A549 treated with DMSO at 1 μM for 4 hours (cell line): ENCODE measurements at places on chromosomes 13 and 19. TPM values are rescaled to one million over a fixed set of nuclear protein-coding genes. Genes with fewer than 3 reads are reported as not detected.

Gene ZNF723
- total RNA-seq, result not detected in 5 replicates

Gene AZU1
- 0.14 to 0.34 TPM (median 0.22 TPM) in 4 of 5 replicates, not detected in the other for total RNA-seq

Gene P2RY11
- 7.0 to 12.1 TPM (median 7.4 TPM) in 5 replicates for total RNA-seq

Gene OR4F17
- not detected in 5 replicates for total RNA-seq

Gene SNRPA
- total RNA-seq, result 140 to 190 TPM (median 160 TPM) in 5 replicates

Gene ZNF471
- 0.03 to 0.08 TPM (median 0.05 TPM) in 4 of 5 replicates, not detected in the other for total RNA-seq

Gene R3HDM4
- 27.2 to 42.8 TPM (median 35.9 TPM) in 5 replicates for total RNA-seq

Gene CACNG7
- total RNA-seq, result 7.6 to 11.6 TPM (median 9.0 TPM) in 5 replicates

Gene PTGIR
- total RNA-seq, result 0.05 to 0.10 TPM (median 0.08 TPM) in 3 of 5 replicates, not detected in the others

Gene ZNF793
- total RNA-seq, result 0.03 TPM in 1 of 5 replicates, not detected in the others

Gene NCAN
- 0.03 to 0.20 TPM (median 0.09 TPM) in 4 of 5 replicates, not detected in the other for total RNA-seq

Gene RBM26
- 21.5 to 28.3 TPM (median 26.8 TPM) in 5 replicates for total RNA-seq

Gene ATXN8OS
- not detected in 5 replicates for total RNA-seq

Gene CBLC
- total RNA-seq, result not detected in 5 replicates

Gene CD79A
- total RNA-seq, result 1.1 to 1.2 TPM (median 1.1 TPM) in 5 replicates

Gene APOC1
- total RNA-seq, result 109 to 128 TPM (median 117 TPM) in 5 replicates

Gene ACOD1
- total RNA-seq, result not detected in 5 replicates

Gene NOTCH3
- 7.9 to 10.2 TPM (median 9.9 TPM) in 5 replicates for total RNA-seq

Gene CERS1
- total RNA-seq, result 3.9 to 6.3 TPM (median 5.1 TPM) in 5 replicates

Gene CLC
- not detected in 5 replicates for total RNA-seq

Gene ZNF414
- 14.1 to 21.3 TPM (median 18.4 TPM) in 5 replicates for total RNA-seq

Gene ZNF729
- total RNA-seq, result not detected in 5 replicates

Gene GZMM
- 0.23 to 0.31 TPM (median 0.26 TPM) in 5 replicates for total RNA-seq

Gene MAST3
- total RNA-seq, result 1.7 to 2.3 TPM (median 2.0 TPM) in 5 replicates

Gene RASIP1
- 0.19 to 0.53 TPM (median 0.41 TPM) in 5 replicates for total RNA-seq

Gene CRX
- not detected in 5 replicates for total RNA-seq

Gene TNNI3
- 7.0 to 9.0 TPM (median 8.4 TPM) in 5 replicates for total RNA-seq

Gene ZNF99
- not detected in 5 replicates for total RNA-seq

Gene LILRB1
- total RNA-seq, result 0.03 to 0.07 TPM in 2 of 5 replicates, not detected in the others

Gene CPB2
- total RNA-seq, result not detected in 5 replicates

Gene ATP4B
- not detected in 5 replicates for total RNA-seq

Gene CEBPA
- total RNA-seq, result 5.8 to 8.0 TPM (median 7.6 TPM) in 5 replicates

Gene UHRF1
- total RNA-seq, result 47.9 to 61.6 TPM (median 51.6 TPM) in 5 replicates

Gene FFAR1
- total RNA-seq, result not detected in 5 replicates

Gene DENND1C
- 0.16 to 0.56 TPM (median 0.24 TPM) in 5 replicates for total RNA-seq

Gene KIR3DL2
- not detected in 5 replicates for total RNA-seq

Gene PSG3
- total RNA-seq, result 0.11 to 0.18 TPM (median 0.14 TPM) in 4 of 5 replicates, not detected in the other

Gene PINLYP
- total RNA-seq, result 0.22 to 0.55 TPM (median 0.30 TPM) in 5 replicates

Gene ZNF160
- total RNA-seq, result 7.2 to 10.6 TPM (median 8.1 TPM) in 5 replicates

Gene CALR3
- 0.07 TPM in 1 of 5 replicates, not detected in the others for total RNA-seq

Gene MEX3D
- 5.7 to 11.9 TPM (median 10.1 TPM) in 5 replicates for total RNA-seq

Gene ZNF541
- not detected in 5 replicates for total RNA-seq

Gene GPR108
- total RNA-seq, result 31.9 to 42.4 TPM (median 41.7 TPM) in 5 replicates

Gene DOCK9
- total RNA-seq, result 20.2 to 37.3 TPM (median 29.8 TPM) in 5 replicates

Gene CYP2S1
- 25.7 to 32.0 TPM (median 28.7 TPM) in 5 replicates for total RNA-seq

Gene C1QTNF9B
- total RNA-seq, result not detected in 5 replicates

Gene TMEM38A
- total RNA-seq, result 1.3 to 1.7 TPM (median 1.4 TPM) in 5 replicates

Gene SRRM5
- 0.61 to 1.4 TPM (median 0.85 TPM) in 5 replicates for total RNA-seq

Gene TNFSF9
- total RNA-seq, result 5.4 to 8.2 TPM (median 6.7 TPM) in 5 replicates

Gene SAMD4B
- 124 to 189 TPM (median 173 TPM) in 5 replicates for total RNA-seq

Gene MED26
- total RNA-seq, result 4.4 to 5.6 TPM (median 5.3 TPM) in 5 replicates

Gene C19orf33
- total RNA-seq, result 635 to 743 TPM (median 686 TPM) in 5 replicates

Gene ARL11
- total RNA-seq, result not detected in 5 replicates

Gene KLHL1
- total RNA-seq, result not detected in 5 replicates

Gene GYS1
- total RNA-seq, result 18.8 to 22.5 TPM (median 20.3 TPM) in 5 replicates
